ENCODE measurements at places on chromosomes 11 and 22.

DNA sequence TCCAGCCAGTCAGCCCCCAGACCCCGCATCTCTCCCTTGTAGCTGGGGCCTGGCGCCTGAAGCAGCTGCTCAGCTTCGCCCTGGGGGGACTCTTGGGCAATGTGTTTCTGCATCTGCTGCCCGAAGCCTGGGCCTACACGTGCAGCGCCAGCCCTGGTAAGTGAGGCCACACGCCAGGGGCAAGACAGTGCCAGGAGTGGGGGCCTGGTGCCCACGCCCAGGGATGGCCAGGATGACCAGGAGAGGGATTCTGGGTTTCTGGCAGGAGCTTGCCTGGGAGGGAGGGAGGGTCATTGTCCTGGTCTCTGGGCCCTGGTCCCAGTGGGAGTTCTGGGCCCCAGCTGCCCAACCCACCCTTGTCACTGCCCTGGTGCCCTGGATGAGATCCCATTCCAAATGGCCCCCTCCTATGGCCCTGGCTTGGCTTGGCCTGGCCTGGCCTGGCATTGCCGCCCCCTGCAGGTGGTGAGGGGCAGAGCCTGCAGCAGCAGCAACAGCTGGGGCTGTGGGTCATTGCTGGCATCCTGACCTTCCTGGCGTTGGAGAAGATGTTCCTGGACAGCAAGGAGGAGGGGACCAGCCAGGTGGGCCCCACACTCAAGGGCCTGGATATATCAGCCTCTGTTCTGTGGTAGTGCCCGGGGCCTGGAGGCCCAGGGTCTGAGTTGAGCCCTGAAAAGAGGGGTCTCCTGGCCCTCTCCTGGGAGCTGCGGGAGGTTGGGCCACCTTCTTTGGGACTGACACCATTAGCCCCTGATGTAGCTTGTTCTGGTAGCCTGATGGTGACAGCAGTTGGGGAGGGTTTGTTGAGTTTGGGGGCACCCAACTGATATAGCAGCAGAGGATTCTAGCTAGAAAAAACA, 3.7 kb downstream of the SLC39A13 start:
- peak; percentile 74 for DNase-seq

DNA sequence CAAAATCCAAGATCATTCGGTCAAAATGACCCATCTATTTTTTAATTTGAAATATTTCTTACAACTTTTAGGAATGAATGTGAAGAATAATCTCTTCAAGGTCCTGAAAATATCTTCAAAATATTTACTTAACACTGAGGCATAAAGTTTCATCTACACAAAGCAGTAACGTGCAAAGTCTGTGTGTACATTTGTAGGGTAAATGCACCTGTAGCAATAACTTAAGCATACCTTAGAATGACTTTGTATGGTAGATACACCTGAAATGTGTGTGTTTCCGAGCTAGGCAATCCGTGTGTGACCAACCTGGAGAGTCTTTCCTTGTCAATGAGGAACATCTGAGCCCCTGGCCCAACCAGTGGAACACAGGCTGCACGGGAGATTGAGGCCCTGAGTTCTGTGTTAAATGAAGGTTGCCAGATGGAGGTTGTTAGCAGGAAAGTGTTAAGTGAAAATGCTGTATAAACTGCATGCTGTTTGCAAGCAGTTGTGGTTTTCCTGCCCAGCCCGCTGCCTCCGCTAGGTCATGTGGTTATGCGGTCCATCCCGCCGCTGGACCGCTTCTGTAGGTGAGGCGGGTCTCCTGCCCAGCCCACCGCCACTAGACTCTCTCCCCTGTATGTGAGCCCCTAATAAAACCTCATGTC, 7.6 kb upstream of the CTR9 start:
- DNase-seq: no peak

DNA sequence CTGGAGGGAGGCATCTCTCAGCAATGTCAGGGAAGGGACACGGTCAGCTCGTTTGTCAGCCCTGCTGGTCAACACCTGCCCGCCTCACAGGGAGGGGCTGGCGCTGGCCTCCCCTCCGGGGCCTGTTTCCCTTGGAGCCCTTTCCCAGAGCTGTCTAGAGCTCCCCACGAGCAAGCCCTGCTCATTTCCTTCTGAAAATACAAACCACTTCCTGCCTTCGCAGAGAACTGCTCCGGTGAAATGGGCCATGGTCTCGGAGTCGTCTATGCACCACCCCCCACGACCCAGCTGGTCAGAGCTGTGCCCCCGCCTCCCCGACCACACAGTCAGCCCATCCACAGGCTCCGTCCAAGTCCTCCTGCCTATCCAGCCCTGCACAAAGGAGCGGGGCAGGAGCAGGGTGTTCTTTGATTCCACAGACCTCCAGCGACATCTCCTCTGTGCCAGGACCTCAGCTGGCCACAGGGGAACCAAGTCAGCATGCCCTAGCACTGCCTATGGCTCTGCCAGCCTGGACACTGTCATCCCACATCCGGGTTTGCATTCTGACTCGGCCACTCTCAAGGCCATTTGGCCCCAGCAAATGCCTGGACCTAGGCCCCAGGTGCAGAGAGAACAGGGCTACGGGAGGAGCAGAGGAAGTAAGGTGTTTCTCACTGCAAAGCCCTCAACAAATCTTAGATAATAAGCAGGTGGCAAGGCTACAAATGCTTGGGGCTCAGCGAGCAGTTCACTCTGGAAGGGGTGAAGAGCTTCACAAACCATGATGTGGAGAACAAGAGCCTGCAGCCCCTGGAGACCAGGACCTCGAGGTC, 82.1 kb upstream of the WNT11 start:
- DNase-seq: no peak

GRCh38 chr11:45625611-45626010, 39.8 kb downstream of the CHST1 start:
- DNase-seq: no peak

- DNase-seq: no peak
Observed at GRCh38 chr22:22058633-22059290, 76.2 kb upstream of the TOP3B start.
